ENCODE measurements at places on chromosomes 16 and 17.

DNA sequence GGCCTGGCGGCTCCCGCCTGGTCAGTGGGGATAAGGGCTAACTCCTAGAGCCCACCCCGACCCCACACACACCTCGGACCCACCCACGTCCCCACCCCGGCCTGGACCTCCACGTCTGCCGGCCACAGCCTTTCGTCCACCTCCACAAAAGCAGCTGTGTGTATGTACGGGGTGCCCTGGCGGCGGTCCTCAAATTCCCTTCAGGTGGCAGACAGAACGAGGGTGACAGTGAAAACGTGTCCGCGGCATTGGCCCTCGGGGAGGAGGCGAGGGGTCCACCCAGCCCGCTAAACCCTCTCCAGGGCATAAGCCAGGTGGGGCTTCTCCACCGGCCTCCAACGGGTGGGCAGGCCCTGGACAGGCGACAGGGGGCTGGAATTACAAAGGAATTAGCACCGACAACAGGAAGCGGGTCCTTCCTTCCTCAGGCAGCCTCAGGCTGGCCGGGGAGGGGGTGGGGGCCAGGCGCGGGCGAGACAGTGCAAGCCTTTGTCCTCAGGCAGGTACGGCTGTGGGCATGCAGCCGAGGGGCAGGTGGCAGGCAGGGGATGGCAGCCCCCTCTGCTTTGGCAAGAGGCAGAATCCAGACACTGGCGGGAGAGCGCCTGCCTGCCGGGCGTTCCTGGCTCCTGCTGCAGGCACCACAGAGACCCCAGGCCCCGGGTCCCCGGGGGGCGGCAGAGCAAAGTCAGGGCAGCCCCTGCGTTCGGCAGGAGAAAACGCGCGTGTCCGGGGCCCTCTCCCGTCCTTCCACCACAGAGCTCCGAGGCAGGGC, 12.3 kb upstream of the PITPNA start:
- no peak for DNase-seq

DNA sequence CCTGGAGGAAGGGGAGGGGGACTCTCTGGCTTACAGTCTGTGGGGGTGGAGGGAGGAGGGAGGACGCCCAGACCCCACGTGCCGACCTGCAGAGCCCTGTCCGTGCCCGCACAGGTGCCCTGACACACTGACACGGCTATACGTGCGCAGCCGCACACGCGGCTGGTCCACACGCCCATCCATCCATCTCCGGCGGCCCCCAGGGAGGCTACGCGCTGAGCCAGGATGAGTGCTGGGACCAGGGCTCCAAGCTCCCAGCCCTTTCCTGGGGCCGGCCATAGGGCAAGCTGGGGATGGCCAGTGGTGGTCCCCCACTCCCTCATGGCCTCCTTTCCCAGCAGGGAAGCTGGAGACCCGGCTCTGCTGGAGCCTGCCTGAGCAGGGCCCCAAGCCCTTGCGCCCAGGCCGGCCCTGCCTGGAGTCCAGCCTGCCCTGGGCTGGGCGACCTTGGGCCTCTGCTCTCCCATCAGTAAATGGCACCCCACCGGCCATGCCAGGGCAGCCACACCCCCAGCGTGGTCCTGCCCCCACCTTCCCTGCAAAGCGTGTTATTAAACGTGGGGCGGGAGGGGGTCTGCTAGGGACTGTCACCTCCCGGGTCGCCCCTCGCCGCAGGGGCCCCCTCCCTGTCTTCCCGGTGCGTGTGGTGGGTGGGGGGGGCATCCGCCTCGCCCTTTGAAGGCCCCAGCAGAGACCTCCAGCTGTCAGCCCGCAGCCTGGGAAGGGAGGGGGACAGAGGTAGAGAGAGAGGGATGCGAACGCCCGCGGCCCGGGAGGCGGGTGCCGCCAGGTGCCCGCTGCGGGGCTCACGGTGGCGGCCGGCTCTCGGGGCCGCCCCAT, 863 bp downstream of the CASKIN1 start:
- DNase-seq = no peak

DNA sequence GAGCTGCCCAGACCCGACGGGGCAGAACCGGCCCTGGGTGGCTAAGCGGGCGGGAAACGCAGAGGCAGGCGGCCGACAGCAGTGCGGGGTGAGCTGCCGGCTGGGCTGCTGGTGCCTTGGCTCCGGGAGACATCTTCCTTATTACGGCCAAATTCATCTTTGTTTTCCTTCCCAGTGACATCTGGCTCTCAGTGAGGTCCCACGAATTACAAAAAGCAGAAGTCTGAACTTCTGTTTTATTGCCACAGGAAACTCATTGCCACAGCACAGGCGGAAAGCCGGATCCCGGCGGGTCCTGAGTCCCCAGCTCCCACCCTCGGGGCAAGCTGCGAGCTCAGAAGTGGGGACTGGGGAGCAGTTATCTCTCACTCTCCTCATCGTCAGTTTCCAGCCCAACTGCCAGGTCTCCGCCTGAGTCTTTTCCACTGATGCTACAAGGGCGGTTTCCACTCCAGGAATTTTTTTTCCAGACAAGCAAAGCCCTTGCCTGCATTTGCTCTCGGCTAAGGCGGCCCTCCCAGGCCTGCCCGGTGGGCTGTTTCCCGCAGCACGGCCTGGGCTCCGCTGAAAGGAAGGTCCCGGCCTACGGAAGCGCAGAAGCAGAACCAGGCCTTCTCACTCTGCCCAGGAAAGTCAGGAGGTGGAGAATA, 40.3 kb downstream of the CBFA2T3 start:
- no peak for DNase-seq

DNA sequence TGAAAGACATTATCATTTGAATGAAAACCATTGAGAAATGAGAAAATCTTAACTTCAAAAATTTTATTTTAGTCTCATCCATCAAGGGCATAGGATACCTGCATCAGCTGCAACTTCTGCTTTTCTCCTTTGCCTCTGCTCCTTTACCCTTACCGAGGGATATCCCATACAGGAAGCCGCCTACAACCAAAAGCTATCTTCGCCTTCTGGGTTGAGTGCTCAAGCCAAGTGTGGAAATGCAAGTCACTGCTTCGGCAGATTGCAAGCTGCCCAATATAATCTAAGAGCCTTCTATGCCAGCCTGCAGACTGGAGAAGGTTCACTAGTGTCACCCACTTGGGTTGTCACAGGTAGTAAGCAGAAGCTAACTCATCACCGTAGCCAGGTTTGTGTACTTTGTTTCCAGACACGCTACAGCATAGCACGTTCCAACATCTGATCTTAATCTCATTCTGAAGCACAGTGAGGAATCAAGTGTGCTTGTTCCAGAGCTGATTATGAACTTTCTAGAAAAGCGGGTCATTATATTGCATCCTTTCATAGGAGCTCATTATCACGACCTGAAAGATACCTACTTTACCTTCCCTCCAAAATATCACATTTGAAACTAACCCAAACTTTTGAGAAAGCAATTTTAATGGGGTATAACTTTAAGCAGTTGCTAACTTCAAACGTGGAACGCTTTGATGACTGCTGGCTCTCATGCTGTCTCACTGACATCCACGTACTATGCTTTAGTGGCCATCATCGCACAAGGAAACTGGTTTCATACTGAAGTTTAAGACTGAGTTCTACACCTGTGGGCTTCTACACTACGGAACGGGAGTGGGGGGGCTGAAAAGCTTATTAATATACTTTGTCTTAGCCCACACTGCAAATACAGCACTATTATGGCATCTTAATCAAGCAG, 8.0 kb upstream of the UNK start:
- no peak for DNase-seq

DNA sequence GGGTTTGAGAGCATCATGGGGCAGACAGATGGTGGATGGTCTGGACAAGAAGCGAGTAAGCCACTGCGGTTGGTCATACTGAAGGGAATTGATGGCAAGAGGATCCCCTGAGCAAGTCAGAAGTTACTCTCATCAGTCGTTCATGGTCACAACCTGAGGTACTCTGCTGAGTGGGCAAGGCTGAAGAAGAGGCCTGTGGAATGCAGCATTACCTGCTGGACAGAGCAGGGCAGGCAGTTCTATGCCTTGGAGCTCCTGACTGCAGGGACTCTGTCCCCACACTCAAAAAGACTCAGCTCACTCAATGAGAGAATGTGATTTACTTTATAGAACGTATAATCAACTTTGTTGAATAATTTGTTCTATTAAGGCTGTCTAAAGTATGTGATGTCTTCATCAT, 28.3 kb downstream of the ALDH3A2 start:
- no peak for DNase-seq

DNA sequence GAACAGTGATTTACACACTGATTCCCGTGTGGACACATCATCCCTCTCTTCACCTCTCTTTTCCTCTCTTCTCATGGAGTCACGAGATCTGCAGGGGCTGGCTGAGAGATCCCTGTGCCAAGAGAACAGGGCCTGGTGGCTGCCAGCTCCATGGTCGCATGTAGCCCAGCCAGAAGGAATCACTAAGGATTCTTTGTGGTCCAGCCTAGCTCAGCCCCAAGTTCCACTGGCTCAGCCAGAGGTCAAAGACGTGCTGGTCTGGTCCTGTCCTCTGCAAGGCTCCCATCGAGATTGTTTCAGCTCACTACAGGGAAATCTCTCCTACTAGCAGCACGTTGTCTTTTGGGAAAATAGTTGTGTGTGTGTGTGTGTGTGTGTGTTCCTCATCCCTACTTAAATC, 66.4 kb downstream of the NDEL1 start:
- no peak for DNase-seq

DNA sequence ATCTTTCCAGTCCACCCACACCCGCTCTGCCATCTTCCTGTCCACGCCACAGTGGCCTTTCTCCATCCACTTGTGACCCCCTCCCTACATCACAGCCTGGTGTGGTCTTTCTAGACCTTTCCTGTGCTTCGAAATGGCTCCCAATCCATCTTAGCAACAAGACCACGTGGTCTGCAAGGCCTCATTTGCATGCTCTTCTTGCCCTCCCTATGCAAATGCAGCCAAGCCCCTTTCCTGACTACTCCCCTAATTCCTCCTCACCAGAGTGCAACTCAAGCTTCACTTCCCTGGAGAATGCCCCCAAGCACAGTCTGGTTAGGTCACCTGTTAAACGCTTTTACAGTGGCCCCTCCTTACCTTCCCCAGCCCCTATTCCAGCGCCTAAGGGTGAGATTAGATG, 6.1 kb downstream of the PPP1R9B start:
- no peak for DNase-seq

- DNase-seq = no peak
These were observed 29.2 kb upstream of the LITAF start for GRCh38 chr16:11615748-11616447.

All from activated T-cell treated with anti-CD3 and anti-CD28 coated beads for 1 hour (primary cell).